ENCODE measurements at places on chromosomes 16 and 17. TPM values are rescaled to one million over a fixed set of nuclear protein-coding genes. Genes with fewer than 3 reads are reported as not detected.

Gene EVPLL
- total RNA-seq, result not detected

Gene BICDL2
- total RNA-seq, result under 0.01 TPM

Gene GAA
- 13.4 TPM for total RNA-seq

Gene ASPHD1
- total RNA-seq, result 7.3 TPM

Gene KCNH6
- total RNA-seq, result not detected

Gene OR4D1
- not detected for total RNA-seq

Gene TBC1D16
- 44.4 TPM for total RNA-seq

Gene GAST
- total RNA-seq, result not detected

Gene IGFBP4
- 450 TPM for total RNA-seq

Gene ZP2
- not detected for total RNA-seq

Gene MCRIP1
- 95.7 TPM for total RNA-seq

All from smooth muscle cell of bladder (primary cell).